Neuronal stem cell (in vitro differentiated cells): ENCODE measurements at places on chromosomes 12 and 14.

- no peak for DNase-seq
These were observed 86.1 kb downstream of the MYF5 start for GRCh38 chr12:80802652-80803400.

DNA sequence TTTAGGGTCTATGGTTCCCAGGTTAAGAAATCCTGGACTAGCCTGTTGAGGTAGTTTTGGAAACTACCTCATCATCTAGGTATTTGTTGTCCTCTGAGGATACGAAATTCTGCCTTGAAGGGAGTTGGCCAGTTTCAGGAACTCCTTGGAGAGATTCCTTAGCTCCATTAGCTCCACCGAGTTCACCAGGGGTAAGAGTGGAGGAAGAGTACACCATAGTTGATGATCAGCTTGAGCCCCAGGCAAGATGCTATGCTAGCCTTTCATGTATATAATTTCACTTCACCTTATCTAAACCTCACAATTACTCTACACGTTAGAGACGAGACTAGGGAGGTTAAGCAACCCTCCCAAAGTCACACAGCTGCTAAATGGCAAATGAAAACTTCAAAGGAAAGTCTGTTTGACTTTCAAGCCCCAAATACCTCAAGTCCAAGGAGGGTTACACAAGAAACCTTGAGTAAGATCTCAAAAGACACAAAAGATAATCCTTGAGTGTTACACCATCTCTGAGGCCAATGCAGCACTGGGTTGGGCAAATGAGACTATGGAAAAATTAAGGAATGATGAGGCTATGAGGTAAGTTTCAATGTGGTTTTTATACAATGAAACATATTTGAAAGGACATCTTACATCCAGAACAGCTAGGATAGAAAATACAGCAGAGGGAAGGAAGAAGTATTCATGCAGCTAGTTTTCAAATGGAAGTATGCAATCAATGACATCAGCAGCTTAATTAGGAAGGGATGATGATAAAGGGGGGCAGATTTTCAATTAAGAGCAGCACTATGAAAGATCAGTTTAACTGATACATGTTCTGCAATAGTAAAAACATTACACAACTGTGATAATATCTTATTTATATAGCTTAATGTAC, 97.2 kb upstream of the KRAS start:
- DNase-seq, result no peak

DNA sequence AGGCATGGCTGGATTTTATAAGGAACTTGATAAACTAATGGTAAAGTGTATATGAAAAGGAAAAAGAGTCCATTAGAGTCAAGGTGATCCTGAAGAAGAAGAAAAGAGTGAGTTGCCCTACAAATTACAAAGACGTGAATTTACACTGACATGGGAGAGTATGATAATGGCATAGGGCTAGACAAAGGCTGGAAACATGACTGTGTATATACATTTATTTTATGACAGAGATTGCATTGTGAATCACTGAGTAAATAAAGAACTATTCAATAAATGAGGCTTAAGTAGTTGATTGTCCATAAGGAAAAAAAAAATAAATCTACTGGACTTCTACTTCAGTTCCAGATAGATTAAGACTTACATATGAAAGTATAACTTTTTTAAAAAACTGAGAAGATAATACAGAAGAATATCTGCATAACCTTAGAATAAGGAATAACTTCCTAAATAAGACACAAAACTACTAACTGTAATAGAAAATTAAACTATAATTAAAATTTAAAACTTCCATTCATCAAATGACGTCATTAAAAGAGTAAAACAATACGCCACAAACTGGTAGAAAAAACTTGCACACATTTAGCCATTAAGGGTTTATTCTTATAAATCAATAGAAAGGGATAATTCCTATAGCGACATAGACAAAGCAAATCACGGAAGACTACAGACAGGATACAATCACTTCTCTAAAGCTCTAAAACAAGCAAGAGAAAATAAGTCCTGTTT, 278.5 kb downstream of the NOVA1 start:
- no peak for DNase-seq

GRCh38 chr12:75086091-75087038, 123.3 kb downstream of the KCNC2 start:
- DNase-seq, result no peak

DNA sequence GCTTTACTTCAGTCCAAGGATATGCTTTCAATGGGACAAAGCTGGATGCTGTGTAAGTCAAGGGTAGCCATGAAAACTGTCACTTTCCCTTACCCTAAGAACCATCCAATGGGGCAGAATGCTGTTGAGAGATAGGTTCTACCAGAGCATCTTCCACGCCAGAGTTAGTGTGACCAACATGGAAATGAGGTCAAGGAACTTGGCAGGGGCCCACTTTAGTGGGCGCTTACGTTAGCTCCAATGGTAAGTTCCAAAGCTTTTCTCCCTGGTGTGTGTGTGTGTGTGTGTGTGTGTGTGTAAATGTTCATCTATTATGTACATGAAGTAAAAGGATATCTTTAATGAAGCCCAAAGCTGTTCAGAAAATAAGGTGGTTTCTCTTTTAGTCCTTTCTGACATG, 124.1 kb downstream of the GTF2A1 start:
- no peak for DNase-seq

GRCh38 chr14:76261371-76261811, 109.7 kb downstream of the GPATCH2L start:
- DNase-seq, result no peak

DNA sequence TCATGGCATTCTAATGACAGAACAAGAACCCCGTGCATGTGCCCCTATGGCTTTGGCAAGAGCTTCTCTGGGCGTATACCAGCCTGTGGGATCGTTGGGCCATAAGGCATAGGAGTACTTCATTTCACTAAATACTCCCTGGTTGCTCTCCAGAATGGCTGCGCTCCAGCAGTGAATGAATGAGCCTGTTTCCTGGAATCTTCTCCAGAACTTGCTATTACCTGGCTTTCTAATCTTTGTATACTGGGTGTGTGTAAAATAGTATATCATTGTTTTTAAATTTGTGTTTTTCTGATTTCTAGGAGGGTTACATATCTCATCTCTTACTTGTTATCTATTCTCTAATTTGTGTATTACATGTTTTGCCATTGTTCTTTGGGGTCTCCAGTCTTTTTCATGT, 28.6 kb upstream of the EMP1 start:
- no peak for DNase-seq
